ENCODE measurements at places on chromosomes 5 and 9.

GRCh38 chr5:63025679-63026078, 447.1 kb downstream of the LRRC70 start:
- DNase-seq: no peak

- no peak for DNase-seq
Measured at GRCh38 chr9:133090187-133090586, 28.4 kb downstream of the CEL start.

GRCh38 chr9:135216236-135216635, 128.8 kb downstream of the OLFM1 start:
- no peak for DNase-seq

- no peak for DNase-seq
Measured at GRCh38 chr9:132637801-132638200, 32.0 kb downstream of the DDX31 start.

DNA sequence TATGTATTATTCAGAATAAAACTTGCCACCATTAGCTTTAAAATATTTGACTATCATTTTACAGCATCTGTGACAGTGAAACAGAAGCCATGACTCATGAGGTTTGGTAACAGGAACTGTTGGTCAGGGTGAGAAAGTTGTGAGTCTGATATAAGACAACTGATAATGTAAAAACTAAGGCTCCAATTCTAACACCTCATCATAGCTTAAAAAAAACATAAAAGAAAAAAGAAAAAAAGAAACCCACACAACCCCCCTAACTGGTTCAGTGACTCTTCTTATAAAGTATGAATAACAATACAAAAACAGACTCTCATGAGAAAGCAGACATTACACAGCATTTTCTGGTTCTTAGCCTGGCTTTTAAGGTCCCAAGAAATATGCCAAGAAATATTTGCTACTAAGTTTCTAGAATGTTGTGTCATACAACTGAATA, 85.8 kb downstream of the MRPS27 start:
- no peak for DNase-seq

DNA sequence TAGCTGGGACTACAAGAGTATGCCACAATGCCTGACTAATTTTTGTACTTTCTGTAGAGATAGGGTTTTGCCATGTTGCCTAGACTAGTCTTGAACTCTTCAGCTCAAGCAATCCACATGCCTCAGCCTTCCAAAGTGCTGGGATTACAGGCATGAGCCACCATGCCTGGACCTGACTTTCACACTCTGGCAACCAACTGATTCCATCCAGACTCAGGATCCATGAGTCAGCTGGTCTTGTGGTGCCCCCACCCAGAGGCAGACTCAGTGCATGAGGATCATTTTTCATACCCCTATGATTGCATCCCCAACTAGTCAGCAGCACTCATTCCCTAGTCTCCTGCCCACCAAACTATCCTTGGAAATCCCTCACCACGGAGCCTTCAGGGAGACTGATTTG, 375.9 kb downstream of the ANXA1 start:
- DNase-seq: no peak

DNA sequence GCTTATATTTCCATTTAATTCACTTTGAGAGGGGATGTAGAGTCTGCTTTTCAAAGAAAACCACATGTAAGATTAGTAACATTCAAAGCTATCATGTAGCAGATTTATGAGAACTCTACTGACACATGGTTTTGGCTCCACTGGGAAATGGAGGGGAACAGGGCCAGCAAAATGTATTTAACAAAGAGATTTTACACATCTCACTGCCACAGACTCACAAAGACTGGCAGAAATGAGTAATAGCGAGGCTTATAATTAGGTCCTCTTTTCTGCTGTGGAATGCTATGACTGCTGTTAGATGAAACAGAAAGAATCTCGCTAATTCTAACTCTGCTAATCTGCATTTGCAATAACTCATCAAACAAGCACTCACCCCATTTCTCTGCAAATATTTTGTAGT, 4.5 kb downstream of the DAP start:
- DNase-seq: no peak

GRCh38 chr5:66850354-66851075, 254.3 kb downstream of the MAST4 start:
- DNase-seq: no peak

- DNase-seq: no peak
Measured at GRCh38 chr9:436482-436881, 221.8 kb downstream of the DOCK8 start.

- DNase-seq: no peak
Measured at GRCh38 chr5:73587923-73588322, 22.4 kb downstream of the UTP15 start.

GRCh38 chr9:116116393-116116792, 37.2 kb upstream of the PAPPA start:
- peak; percentile 51 for DNase-seq

- DNase-seq: no peak
Measured at GRCh38 chr9:35510754-35511428, 21.0 kb downstream of the RUSC2 start.
